NCI-H187 (cell line): ENCODE measurements at places on chromosomes 11 and 22.

DNA sequence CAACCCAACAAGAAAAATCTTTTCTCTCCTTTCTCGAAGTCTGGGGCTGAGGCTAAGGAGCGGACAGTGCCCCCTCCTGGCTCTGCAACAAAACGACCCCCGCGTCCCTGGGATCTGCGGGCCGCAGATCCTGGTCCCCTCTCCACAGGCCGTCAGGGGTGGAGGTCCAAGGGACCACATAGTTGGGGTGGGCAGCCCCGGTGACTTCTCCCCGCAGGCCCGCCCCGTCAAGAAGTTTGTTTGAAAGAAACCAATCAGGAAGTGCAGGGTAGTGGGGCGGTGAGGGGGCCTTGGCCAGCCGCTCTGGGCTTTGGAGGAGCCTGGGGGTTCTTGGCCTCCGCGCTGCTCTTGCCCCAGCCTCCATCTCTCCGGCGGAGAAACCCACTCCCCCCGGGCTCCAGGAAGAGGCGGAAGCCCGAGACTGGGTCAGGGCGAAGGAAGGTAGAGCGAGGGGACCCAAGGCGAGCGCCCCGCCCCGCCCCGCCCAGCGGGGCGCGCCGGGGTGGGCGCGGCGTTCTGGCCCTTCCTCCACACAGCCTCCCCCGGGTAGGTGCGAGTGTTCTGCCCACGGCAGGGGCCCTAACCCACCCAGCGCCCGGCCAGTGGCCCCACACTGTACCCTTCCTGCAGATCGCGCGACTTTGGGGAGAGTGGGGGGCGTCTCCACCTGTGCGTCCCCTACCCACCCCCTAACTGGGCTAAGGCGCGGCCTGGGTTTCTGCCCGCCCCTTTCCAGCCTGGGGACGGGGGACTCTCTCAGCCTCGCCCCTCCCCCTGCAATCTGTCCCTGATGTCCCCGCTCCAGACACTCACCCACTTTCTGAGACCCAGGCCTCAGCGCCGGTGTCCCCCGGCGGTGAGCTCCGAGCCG, 1.3 kb downstream of the TP53I11 start:
- no peak for DNase-seq

DNA sequence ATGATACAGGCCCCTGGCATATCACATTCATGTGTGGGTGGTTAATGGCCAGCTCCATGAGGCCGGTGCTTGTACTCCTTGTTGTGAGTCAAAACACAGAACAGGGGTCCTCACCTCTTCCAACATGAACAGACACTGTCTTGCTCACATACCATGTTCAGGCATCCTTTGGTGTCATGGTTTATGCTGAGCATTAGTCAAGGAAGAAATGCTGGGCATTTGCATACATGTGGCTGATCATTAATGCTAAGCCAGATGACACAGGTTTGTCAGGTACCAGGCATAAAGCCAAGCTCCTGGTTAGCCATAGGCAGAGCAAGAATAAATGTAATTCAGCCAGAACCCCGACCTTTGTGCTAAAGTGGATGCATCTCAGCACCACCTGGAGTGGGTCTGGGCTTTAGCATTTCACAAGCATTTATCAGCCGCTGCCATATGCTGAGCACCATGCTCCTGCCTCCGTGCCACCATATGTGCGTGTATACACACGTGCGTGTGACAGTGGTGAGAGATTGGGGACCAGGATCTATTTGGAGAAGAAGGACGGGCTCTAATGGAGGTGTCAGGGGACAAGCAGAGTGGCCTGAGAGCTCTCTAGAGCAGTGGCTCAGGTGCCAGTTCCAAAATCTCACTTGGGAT, 55.0 kb downstream of the MICAL2 start:
- DNase-seq = no peak

DNA sequence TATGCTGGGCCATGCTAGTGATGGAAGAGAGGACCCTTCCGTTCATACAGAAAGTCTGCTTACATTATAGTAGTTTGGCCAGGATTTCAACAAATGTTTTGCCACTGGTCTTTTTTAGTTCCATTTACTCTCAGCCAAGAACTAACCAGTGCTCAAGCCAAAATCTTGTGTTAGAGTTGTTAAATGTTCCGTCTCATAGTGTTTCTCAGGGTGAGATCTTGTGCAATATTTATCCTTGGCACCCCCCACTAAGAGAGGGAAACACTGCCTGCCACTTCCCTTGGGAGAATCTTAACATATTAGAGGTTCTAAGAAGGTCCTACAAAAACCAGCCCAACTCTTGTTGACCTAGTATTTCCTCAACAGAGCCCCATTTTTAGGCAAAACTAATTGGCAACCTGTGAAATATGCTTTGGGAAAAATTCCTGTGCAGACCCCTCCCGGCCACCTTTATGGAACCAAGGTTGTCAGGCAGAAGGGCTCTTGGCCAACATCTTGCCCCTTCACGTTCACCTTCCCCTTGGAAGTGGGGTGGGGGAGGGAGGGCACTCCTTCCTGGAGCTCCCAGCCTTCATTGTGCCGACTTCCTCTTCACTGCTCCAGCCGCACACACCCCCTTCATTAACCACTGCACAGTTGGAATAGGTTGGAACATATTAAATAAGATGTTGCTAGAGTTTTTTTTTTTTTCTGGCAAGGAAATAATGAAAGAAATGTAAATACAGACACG, 173.2 kb upstream of the SORL1-AS1 start:
- DNase-seq = no peak

- DNase-seq = no peak
These were observed 186.4 kb upstream of the PITPNB start for GRCh38 chr22:28105413-28105812.

DNA sequence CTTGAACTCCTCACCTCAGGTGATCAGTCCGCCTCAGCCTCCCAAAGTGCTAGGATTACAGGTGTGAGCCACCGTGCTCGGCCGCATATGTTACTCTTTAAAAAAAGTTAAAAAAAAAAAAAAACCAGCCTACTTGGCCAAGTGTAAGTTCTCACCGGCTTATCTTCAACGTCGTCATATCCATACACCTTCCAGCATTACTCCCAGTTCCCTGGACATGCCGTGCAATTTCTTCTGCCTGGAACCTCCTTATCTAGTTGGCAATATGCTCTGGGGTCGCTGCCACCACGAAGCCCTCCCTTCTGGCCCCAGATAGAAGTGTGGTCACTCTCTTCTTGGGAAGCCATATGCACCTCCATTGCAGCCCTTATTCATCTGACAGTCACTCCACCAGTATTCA, 36.3 kb upstream of the CBX7 start:
- DNase-seq = no peak

DNA sequence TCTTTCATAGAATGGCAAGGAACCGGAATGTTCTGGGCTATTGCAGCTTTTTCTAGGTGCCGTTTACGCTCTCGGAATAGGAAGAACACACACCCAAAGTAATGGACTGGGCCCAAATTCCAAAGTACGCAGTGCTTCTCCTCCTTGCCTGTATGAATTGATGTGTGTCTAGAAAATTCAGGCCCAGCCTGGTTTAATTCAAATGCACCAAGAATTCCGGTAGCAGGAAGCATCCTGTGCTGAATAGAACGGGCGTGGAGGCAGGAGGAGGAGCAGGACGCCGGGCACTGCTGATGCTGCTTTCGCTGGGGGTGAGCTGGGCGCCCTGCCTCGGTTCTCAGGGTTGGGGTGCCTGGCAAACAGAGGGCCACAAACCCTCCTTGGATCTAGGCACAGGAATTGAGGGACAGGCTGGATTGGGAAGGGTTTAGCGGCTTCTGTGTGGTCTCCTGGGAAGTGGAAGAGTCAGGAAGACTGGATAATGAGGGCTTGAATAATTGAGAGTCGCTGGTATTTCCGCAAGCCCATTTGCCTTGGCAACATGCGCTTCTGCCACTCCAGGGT, 2.0 kb downstream of the PARVB start:
- DNase-seq = no peak
